Stimulated activated CD8-positive, alpha-beta memory T cell treated with anti-CD3 and anti-CD28 coated beads, Interleukin-15, amount 100 ng/mL, for 4 hours (primary cell): ENCODE measurements at places on chromosomes 2 and 18.

DNA sequence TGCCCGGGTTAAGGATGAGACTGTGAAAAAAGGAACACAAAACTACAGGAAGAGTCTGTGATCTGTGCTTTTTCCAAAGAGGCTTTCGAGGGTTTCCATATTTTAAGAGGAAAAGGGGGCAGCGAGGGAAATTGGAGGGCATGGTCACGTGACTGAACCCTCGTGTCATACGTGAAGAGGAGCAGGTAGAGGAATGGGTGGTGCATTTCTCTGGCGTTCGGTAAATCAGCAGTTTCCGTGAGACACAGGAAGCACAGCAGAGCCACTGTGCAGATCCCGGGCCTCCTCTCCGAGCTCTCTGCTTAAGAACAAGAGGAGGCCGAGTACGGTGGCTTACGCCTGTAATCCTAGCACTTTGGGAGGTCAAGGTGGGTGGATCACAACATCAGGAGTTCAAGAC, 219.7 kb downstream of the NDUFA10 start:
- no peak for DNase-seq

- DNase-seq, result no peak
These were observed 248.9 kb downstream of the DCC start for GRCh38 chr18:52588931-52589330.

DNA sequence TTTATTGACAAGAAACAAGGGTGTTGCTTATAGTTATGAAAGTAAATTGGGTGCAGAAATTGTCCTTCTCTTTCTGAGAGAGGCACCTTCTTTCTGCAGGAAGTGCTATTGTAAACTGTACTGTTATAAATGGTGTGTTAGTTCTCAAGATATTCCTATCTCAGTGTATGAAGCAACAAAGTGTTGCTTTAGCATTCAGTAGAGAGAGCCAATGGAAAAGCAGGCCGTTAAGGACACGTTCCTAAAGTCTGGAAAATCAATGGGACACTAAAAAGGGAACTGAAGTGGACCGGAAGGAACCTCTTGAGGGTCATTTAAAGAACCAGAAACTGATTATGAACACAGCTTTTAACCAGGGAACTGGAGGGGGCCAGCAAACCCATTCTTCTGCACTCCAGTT, 510.0 kb upstream of the ZEB2 start:
- no peak for DNase-seq

GRCh38 chr18:7725897-7726296, 158.8 kb downstream of the PTPRM start:
- no peak for DNase-seq

DNA sequence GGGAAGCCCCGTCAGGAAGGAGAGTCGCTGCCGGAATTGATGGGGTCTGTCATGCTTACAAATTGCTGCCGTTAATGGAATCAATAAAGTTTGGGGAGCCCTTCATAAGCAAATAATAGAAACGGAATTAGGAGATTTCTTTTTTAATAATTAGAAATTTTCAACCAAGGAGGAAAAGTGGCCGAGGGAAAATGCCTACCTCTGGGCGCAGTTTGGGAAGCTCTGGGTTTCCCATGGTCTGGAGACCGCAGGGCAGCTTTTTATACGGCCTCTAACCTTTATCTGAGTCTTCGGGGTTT, 1.3 kb downstream of the EVX2 start:
- no peak for DNase-seq

DNA sequence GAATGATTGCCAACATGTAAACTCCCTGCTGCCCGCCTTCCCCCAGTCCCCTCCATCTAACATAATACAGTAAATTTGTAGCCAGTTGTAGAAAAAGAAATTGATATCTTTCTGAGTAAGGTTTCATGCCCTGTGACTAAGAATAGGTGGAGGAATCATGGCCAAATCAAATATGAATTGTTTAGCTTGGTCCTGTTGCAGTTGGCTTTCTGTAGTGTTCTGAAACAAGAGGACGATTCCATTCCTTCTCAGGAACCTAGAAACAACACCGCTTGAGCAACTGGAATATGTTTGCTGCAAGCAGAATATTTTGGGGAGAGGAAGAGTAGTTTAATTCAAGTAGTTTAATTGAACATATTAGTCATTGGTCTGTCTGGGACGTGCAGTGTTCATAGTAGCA, 7.0 kb upstream of the DRC1 start:
- no peak for DNase-seq

DNA sequence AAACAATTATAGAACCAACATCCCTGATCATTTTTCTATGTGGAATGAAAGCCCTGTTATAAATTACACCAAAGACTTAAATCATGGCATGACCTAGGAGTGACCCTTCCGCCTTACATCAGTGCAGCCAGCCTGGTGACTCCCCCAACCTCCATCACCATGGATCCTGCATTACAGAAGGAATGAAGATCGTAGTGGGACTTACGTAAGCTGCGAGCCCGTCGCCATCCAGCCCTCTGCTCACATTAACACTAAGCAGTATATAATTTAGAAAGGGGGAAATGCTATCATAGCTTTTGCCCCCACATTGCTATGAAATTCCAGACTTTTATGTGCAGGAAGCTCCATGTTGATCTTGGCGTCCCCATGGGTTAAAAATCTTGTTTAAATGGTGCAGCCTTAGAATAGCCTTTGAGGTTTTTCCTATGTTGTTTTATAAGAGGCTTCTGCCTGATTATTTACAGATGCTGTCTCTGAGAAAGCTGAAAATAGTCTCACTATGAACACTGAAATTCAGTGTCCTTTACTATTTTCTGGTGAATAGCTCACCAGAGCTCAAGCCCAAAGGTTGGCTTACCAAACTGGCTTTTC, 76.3 kb downstream of the COLEC12 start:
- no peak for DNase-seq

DNA sequence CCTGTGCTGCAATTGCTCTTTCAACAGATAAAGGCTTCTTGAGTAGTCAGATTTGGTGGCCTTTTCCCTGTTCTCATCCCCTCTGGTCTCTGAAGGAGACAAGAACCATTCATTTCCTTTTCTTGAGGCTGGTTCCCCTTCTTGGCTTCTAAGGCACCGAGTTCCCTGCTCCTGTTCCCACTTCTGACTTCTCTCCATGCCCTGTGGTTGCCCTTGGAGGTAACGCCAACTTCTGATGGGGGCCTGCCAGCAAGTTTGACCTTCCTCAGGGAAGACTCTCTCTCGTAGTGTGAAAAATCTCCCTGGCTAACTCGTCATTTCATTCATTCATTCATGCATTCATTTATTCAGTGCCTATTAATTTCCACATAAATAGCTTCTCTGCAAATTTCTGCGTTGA, 302.4 kb upstream of the SOX11 start:
- no peak for DNase-seq

GRCh38 chr2:232075080-232075479, 113.6 kb downstream of the DIS3L2 start:
- no peak for DNase-seq

DNA sequence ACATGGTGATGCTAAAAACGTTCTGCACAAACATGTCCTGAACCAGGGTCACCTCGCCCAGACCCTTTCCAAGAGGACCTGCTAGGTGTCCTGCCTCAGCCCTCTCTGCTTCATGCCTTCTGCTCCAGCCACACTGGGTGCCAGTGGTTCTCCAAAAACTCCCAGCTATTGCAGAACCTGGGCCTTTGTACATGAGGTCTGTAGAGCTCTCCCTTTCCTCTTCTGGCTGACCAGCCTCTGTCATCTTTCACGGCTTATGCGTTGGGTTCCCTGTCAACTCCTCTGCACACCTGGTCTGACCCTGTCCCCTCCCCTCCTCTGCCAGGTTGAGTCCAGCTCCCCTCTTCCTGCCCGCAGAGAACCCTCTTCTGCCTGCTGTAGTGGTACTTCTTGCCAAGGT, 35.5 kb upstream of the IGFBP5 start:
- DNase-seq, result no peak

DNA sequence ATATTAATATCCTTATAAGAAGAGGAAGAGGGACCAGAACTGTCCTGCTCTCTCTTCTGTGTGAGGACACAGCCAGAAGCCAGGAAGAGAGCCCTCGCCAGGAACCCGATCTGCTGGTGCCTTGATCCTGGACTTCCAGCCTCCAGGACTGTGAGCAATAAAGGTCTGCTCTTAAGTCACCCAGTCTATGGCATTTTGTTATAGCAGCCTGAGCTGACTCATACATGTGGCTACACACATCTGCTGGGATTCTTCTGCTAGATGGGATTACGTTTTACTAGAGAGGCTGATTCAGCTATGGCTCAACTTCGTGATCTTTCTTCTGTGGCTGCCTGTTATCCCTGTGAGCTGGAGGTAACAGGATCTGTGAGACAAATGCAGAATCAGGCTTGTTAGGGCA, 29.6 kb downstream of the ARL4C start:
- DNase-seq, result no peak

GRCh38 chr2:98608962-98609604, 694 bp downstream of the UNC50 start:
- DNase-seq, result no peak

DNA sequence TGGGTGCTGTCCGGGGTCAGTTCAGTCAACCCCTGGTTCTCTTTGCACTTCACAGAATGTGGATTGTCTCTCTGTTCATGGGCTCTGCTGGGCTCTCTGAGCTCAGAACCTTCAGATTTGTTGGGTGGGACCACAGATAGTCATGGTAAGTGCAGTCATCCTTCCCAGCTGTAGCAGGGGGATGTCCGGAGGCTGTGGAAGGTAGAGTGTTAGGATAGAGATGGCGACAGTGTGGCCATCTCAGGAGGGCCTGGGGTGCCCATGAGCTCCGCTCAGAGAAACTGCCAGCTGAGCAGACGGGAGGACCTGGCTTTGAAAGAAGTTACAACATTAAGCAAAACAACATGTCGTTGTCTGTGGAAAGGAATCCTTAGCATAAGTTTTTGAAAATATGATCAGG, 149.8 kb downstream of the FAM210A start:
- DNase-seq, result no peak

- DNase-seq, result no peak
These were observed 63.7 kb downstream of the BABAM2 start for GRCh38 chr2:27954221-27954673.

DNA sequence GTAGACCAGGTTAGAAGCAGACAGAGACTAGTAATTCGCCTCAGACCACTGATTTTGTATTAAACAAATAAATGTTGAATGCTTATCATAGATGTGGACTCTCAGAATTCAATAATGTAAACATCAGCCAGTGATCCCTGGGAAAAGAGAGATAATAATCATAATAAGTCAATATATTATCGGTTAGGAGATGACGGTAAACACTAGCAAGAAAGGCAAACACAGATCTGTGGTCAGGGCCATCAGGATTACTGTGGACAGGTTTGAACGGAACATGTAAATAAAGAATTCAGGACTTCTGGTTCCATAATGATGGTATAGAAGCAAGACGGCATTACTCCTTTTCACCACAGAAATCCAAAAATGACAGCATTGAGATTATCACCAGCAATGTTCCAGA, 861.6 kb downstream of the CBLN2 start:
- no peak for DNase-seq

GRCh38 chr18:34758378-34758948, 48.4 kb downstream of the DTNA start:
- no peak for DNase-seq

DNA sequence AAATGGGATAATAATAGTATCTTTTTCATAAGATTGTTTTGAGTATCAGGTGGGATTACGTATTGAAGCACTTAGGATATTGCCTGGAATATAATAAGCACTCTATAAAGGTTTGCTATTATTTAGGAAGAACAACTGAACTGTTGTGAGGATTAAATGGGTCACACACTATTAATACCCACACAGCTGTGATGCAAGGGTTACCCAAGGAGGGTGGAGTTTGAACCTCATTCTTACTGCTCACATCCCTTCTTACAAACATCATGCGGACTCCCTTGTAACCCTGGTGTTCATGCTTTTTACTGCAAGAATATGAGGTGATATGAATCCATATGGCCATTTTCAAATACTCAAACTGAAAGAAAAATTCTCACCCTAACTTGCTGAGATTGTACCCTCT, 113.5 kb downstream of the KCTD1 start:
- no peak for DNase-seq

DNA sequence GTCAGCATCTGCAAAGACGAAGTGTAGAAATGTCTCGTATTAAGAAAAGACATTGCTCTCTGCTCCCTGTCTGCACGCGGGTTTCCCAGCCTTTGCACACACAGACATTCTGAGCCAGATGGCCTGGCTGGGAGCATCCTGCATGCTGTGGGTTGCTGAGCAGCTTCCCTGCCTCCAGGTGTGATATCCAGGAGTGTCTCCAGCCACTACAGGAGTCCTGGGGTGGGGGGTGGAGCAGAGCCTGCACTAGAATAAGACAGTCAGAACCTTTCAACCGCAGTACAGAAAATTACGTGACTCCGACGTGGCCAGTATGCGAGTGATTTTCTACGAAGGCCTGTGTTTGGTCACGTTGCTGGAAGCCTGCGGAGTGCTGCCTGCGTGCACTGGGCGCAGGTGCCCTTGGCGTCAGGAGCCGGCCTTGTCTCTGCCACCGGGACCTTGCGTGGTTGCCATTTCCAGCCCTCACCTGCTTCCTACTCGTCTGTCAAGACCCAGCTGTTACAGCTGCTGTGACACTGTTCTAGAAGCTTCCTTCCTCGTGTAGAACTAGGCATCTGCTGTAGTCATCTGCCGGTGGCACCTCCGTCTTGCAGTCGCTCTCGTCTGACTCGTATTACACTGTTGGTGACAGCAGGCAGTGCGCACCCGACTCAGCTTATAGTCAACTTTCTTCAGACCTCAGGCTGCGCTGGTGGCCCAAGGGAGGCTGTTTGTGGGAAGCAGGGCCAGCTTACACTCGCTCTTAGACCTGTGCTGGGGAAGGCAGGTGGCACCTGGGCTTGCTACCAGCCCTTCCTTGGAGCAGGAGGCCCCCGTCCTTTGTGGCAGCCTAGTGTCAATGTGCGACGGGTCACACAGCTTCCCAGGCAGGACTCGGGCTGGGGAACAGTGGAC, 11.2 kb downstream of the CTDP1 start:
- DNase-seq, result no peak

DNA sequence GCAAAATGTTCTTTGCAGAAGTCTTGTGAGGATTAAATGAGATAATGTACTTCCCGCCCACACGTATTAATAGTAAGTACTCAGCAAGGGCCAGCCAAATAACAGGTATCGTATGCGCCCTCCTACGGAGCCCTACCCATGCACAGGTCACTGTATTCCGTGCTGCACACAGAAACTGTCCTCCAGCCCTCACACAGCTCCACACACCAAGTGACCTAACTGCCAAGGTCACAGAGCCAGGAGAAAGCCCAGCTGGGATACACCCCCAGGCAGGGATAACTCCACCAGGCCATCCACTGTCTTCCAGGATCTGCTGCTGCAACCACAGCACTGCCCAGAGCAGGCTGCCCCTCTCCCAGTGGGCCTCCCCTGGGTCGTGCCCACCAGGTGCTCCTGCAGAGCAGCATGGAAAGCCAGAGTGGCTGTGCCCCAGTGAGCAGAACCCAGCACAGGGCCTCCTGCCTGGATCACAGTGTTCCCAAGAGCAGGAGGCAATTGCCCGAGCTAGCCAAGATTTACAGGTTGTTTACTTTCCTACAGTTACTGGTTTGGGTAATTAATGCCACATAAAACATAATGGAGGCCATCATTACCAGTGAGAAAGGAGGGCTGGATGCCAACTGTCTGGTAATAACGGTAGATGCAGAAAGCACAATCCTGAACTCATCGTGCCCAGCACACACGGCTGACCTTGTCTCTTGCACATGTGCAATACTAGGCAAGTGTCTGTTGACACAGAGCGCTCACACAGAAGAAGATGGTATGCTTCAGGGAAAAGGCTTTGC, 24.4 kb downstream of the TFCP2L1 start:
- no peak for DNase-seq
